ENCODE measurements at places on chromosomes 7 and 10. TPM values are rescaled to one million over a fixed set of nuclear protein-coding genes. Genes with fewer than 3 reads are reported as not detected.

SPDYE2B gene
- total RNA-seq, result not detected

COA1 gene
- 56.8 TPM for total RNA-seq

FAM241B gene
- 6.1 TPM for total RNA-seq

PIK3AP1 gene
- total RNA-seq, result 13.8 TPM

MRLN gene
- not detected for total RNA-seq

NOC3L gene
- 22.4 TPM for total RNA-seq

TRIM50 gene
- 0.71 TPM for total RNA-seq

CCDC7 gene
- total RNA-seq, result 75.8 TPM

SRGN gene
- 146 TPM for total RNA-seq

HKDC1 gene
- total RNA-seq, result 12.0 TPM

CCL26 gene
- 4.3 TPM for total RNA-seq

CUZD1 gene
- total RNA-seq, result 0.80 TPM

CYP26A1 gene
- not detected for total RNA-seq

PNLIP gene
- 2.8 TPM for total RNA-seq

CYREN gene
- total RNA-seq, result 39.8 TPM

FOXI2 gene
- total RNA-seq, result 0.40 TPM

GRCh38 chr7:1367501-1368183 lies 91.6 kb downstream of the MICALL2 start:
- no peak for DNase-seq

GRCh38 chr7:136687693-136688322 lies 180.6 kb upstream of the CHRM2 start:
- DNase-seq, result no peak

- no peak for DNase-seq
Observed at GRCh38 chr7:1225441-1226185, 7.1 kb upstream of the UNCX start.

DNA sequence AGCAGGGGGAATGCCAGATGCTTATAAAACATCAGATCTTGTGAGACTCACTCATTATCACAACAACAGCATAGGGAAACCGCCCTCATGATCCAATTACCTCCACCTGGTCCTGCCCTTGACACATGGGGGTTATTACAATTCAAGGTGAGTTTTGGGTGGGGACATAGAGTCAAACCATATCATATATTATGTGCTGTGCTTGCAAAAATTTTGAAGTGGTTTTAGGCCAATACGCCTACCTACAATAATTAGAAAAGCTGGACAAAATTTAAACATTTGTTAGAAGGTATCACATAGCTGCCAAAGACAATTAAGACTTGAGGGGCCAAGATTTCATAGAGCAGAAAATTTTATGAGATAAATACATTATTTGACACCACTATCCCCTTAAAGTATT lies 29.5 kb downstream of the NPSR1 start:
- no peak for DNase-seq

DNA sequence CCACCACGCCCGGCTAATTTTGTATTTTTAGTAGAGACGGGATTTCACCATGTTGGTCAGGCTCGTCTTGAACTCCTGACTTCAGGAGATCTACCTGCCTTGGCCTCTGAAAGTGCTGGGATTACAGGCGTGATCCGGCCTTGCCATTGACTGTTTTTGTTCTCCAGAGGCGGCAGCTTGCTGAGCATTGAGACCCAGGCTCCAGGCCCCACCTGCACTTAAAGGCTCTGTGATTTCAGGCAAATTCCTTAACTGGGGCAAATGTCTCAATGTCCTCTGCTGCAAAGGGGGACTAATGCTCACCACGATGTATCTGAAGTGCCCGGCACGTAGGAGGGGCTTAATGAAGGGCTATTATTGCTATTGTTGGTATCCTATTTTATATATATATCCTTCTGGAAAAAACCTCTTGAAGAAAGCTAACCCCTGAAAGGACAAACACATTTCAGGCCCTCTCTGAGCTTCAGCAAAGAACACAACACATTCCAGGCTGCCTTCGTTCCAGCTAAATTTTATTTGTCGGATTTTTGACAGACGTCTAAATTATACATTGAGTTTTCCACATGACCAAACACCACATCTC lies 29.0 kb downstream of the TRIM8 start:
- no peak for DNase-seq

DNA sequence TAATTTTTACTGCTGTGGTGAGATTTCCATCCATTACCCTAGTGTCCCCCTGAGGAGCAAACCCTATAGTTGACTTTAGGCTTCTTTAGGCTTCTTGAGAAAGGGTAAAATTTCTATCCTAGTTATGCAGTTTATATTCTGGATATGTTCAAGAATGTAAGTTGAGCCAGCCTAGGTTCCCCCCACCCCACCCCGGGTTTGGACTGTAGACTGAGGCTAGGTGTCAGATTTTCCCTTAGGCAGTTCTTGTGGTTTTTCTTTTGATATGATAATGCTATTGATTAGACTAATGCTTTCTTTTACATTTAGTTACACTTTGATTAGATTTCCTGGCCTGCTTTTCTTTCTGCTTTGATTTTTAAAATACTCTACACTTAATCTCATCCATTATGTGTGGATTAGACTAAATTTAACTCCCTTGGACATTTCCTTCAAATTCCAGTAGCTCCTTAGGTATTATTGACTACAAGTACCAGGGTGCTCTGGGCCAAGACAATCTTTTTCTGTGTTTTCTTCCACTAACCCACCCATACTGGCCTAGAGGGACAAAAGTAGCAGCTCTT lies 37.7 kb downstream of the NRF1 start:
- DNase-seq, result no peak

DNA sequence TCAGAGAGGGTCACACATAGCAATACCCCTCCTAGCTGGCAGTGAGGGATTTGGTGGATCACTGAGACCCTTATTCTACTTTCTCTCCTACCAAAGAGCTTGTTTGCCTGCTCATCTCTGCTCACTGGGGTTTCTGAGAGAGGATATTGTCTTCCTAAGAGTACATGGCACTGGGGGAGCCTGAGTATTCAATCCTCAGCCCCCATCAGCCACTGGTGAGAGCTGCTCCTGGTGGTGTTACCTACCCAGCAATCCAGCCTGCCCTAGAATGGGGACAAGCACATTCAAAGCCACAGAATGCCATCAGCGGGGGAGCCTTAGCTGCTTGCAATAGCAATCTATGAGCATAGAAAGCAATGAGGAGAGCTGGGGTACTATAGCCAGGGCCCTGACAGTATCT lies 281.1 kb downstream of the WDR11 start:
- DNase-seq, result no peak

- DNase-seq, result no peak
Observed at GRCh38 chr7:153523320-153524015, 528.7 kb upstream of the DPP6 start.

DNA sequence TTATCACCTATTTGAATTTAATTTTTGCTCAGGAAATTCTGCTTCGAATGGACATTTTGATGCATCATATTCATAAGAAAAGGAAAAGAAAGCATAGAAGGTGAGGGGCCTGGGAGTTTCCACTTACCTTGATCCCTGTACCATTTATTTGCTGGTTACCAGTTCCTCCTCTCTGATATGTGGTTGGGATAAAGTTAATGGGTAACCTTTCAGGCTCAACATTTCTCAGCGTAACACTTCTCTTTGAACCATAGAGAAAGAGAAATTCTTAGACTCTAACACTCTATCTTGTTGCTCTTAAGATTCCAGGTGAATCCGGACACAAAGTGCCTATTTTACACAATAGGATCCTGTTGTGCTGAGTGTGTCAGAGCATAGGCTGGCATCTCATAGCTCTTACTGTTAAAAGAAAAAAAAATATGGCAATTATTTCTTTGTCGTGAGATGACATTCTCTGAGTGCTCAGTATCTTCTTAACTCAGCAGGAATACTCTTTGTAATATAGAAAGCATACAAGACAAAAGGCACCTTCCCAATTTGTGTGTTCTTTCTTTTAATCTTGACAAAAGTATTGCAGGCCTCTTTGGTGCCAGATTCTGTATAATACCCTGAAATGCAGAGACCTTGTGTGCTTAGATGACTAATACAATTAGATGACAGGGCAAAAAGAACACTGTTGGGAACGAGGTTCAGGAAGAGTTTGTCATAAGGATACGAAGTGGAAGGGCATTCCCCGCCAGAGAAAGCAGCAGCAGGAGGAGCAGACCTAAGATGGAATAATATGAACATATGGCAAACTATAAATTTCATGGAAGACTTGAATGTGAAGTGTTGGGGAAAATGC lies 689.6 kb downstream of the NRG3 start:
- no peak for DNase-seq

DNA sequence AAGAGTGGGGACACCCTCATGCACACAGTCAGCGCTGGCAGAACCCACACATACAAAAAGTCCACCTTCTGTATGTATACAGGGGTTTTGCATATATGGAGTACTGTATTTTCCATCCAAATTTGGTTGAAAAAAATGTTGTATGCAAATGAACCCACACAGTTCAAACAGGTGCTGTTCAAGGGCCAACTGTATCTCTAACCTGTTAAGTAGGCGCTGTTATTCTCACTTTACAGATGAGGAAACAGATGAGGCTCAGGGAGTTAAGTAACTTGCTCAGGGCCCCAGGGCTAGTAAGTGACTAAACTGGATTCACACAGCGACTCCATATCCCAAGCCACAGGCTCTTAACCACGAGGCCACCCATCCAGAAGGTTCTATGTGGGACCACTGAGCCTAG lies 69.9 kb downstream of the C10orf105 start:
- no peak for DNase-seq

GRCh38 chr7:100896732-100897608 lies 1.3 kb upstream of the ACHE start:
- DNase-seq, result no peak

DNA sequence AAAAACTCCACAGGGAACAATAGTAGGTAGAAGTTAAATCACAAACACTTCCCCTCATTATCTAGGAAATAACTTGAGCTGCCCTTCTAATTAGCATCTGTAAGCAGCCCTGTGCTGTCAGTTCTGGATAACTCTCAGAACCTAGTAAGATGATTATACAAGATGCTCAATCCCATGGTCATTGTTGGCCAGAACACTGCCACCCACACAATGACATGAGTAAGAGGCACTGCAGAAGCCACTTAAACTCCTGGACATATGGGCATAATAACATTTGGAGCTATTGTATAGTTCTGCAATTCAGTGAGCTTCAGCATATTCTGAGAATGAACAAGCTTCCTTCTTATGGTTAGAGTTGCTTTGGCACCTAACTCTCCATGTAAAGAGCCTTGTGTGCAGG lies 153.8 kb downstream of the PLPP4 start:
- DNase-seq, result no peak

- DNase-seq, result peak; percentile 59
Observed at GRCh38 chr7:147245274-147245673, 1128.7 kb downstream of the CNTNAP2 start.

DNA sequence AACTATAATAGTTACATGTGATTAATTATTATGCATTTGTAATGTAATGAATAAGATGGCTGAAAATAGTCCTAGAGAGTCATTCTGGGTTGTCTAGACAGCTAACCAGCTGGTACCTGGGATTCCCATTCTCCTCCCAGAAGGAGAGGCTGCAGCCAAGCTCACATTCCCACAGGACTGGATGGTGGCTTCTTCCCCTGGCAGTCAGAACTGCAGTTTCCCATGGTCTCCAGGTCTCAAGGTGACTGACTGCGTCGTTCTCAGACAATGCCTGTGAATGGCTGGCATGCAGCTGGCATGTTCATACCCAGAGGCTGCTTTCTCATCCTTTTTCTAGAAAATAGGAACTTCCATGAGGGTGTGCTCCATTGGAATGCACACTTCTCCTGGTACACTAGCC lies 21.3 kb downstream of the TAS2R16 start:
- no peak for DNase-seq

DNA sequence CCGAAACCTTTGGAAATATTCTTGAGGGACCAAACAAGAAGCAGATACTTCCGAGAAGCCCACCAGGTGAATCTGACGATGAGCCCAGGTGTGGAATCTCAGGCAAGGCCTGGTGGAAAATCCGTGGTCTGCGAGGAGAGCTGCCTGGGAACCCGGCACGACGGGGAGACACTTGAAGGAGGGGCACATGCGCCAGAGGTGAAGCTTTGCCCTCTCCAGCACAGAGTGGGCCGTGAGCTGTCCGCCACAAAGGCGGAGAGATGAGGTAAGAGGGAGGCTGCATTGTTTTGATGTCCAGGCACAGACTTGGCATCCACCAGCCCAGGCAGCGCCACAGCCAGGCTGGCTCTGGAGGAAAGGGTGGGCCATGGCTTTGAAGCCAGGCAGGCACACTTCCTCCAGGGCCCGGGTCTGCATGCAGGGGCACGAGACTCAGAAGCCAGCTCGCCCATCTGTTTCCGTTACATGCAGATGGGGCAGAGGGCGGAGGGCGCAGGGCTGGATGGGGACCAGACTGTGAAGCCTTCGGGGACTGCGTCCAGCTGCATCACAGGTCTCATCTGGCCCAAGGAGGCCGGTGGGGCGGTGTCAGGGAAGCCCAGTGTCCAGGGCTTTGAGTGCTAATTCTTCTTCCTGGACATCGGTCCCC lies 45.4 kb downstream of the CALML3 start:
- DNase-seq, result no peak

- DNase-seq, result no peak
Observed at GRCh38 chr10:98666276-98666675, 219.5 kb upstream of the HPS1 start.

DNA sequence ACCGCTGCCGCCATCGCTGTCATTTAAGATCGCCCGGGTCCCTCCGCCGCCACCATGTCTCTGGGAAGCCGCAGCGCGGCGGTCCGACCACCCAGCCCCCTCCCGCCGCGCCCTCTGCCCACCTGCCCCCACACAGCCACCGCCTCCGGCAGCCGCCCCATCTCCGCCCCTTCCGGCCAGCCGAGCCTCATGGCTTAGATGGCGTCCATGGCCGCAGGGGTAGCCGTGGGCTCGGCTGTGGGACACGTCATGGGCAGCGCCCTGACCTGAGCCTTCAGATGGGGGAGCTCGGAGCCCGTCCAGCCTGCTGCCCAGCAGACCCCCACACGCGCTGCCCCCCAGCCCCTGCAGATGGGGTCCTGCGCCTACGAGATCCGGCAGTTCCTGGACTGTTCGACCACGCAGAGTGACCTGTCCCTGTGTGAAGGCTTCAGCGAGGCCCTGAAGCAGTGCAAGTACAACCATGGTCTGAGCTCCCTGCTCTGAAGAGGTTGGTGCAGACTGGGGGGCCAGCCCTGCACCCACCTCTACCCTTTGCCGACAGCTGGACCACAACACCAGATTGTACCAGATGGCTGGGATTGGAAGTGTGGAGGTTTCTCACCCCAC lies 38.0 kb upstream of the TARP start:
- peak; percentile 70 for DNase-seq

DNA sequence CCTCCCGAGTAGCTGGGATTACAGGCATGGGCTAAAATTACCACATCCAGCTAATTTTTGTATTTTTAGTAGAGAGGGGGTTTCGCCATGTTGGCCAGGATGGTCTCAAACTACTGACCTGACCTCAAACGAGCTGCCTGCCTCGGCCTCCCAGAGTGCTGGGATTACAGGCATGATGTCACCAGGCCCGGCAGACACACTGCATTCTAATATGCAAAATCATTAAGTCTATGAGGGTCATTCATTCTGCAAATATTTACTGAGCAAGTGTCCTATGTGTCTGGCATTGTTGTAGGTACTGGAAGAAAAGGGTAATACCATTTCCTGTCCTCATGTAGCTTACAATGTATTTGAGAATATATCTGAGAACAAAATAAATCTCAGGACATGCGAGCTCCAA lies 2.7 kb downstream of the PUS7 start:
- no peak for DNase-seq

Data from sciatic nerve (tissue), 2 donors.